ENCODE measurements at places on chromosomes 16 and 17.

GRCh38 chr17:76438906-76439305 lies 14.0 kb downstream of the UBE2O start:
- DNase-seq = no peak

DNA sequence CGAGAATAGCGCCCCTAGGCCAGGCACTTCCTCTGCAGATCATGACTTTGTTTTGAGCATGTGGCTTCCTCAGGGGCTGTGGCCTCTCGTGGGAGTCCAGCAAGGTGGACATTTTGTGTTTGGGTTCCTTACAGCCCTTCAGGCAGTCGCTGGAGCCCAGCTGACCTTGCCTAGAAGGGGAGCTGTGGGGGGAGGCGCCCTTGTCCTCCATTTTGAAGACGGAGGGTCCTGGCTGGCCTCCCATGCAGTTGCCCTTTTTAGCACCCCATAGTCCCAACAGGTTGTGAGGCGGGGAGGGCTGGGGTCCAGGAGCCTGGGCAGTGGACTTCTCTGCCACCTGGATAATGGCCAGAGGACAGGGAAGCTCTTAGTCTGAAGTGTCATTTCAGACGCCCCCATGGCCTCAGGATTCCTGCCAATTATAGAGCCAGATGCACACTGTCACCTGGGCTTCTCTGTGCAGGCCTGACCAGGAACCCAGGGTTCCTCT lies 1.4 kb downstream of the SOST start:
- DNase-seq = no peak

DNA sequence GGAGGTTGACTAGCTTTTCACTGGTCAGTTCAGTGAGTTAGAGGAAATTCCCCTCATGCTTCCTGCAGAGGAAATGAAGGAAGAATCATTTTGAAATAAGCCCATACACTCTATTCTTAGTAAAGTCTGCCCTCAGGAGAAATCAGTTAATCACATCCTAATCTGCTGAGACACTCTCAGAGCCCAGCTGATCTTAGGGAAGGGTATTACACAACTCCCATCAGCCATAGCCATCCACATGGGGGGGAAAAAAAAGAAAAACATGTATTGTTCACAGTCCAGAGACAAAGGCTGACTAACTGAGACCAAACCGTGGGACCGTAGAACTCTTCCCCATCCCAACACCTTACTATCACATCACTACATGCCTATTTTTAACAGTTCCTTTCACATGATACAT lies 722.3 kb downstream of the CDH8 start:
- DNase-seq = no peak

DNA sequence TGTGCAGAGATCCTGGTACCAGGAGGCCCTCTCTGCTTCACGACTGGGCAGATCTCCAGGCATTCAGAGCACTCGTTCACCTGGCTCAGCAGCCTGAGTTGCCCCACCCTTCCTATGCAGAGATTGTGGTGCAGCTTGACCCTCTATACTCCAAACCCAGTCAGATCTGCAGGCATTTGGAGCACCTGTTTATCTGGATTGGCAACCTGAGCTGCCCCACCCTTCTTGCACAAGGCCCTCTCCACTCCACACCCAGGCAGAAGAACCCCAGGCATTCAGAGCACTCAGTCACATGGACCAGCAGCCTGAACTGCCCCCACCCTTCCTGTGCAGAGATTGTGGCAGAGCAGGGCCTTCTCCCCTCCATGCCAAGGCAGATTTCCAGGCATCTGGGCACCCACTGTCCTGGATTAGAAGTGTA lies 88.4 kb upstream of the CDH5 start:
- DNase-seq = no peak

GRCh38 chr17:28885951-28886350 lies 11.6 kb downstream of the FLOT2 start:
- peak; percentile 64 for DNase-seq

- peak; percentile 95 for DNase-seq
Observed at GRCh38 chr16:57736419-57737351, 1.1 kb downstream of the KATNB1 start.

DNA sequence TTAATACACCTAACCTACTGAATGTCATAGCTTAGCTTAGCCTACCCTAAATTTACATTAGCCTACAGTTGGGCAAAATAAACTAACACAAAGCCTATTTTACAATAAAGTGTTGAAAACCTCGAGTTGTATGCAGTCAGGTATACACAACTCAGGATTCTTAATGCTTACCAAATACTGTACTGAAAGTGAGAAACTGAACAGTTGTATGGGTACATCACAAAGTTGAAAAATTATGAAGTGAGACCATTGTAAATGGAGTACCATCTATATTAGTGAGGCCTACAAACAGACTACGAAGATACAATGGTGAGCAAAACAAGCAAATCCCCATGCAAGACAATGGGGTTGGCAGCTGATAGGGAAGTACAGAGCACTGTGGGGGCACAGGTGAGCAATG lies 79.7 kb downstream of the VAT1L start:
- no peak for DNase-seq

- DNase-seq = no peak
Observed at GRCh38 chr16:88361775-88362174, 21.0 kb upstream of the ZNF469 start.

- DNase-seq = peak; percentile 62
Observed at GRCh38 chr17:7467498-7467897, 11.9 kb downstream of the ZBTB4 start.

DNA sequence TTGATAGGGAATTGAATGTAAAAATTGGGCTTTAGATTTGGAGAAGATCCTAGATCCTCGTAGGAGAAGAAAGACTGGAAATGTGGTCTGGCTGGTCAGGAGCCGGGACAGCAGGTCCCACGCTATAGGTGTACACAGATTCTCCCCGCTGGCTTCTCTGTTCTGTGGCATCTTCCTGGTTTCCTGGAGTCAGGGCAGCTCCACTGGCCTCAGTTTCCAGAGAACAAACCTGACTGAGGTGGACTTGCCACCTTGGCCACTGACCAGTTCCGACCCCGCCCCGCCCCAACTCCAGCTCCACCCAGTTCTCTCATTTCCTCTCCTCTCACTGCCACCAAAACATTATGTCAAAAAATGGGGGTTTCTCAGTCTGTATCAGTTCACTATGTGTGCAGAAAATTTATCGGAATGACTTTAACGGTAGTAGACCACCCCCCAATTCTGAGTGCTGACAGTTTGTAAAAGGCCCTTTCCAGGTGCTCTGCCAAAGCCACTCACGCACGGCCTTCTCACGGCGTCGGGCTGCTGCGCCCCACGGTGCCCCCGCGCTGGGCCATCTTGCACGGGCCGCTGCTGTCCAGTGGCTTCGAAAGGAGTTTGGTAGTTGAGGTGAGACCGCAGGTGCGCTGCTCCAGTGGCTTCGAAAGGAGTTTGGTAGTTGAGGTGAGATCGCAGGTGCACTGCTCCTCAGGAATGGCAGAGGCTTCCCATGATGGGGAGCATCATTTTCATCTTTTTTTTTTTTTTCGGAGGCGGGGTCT lies 161.4 kb upstream of the CHMP6 start:
- no peak for DNase-seq

DNA sequence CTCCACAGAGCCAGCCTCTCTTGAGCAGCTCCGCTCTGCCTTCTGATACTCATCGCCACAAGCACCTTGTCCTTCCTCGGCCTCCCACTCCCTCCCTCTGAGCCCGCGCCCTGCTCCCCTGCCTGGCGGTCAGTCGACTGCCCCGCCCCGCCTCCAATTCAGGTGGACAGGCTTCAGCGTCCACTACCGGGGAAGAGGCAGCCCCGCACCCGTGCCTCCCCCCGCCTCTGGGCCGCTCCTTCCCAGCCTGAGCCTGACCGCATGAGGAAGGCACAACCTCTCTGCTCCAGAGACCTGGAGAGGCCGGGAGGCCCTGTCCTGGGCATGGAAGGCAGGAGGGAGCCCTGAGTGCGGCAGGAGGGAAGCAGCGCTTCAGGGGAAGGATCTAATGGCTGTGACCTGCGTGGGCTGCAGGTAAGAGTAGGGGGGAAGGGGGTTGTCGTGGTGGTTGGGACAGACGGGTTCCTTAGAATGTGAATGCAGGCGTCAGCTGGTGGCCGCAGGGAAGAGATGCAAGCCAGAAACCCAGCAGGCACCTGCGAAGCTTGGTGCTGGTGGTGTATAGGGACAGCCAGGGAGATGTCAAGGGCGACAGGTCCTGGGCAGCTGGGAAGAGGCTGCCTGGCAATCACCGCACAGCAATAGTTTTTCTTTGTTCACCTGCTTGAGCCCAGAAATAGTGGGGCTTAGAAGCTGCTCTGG lies 3.0 kb upstream of the SLC6A4 start:
- no peak for DNase-seq

- DNase-seq = no peak
Observed at GRCh38 chr17:26818736-26819135, 475.2 kb upstream of the WSB1 start.

GRCh38 chr16:8924214-8924613 lies 39.5 kb downstream of the USP7 start:
- DNase-seq = peak; percentile 35

DNA sequence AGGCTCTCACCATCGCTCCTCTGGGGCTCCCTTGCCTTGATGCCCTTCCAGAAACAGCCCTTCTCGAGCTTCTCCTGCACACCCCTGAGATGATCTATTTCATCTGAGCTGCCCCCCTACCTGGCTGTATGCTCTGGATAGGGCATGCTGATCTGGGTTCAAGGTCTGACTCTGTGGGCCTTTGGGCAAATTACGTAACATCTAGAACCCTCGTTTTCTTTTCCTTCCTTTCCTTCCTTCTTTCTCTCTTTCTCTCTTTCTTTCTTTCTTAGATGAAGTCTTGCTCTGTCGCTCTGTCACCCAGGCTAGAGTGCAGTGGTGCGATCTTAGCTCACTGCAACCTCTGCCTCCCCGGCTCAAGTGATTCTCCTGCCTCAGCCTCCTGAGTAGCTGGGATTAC lies 20.3 kb downstream of the TNS4 start:
- no peak for DNase-seq

GRCh38 chr16:87075319-87075860 lies 241.8 kb downstream of the C16orf95 start:
- DNase-seq = no peak

GRCh38 chr17:51161541-51161940 lies 4.7 kb upstream of the NME2 start:
- DNase-seq = peak; percentile 62

DNA sequence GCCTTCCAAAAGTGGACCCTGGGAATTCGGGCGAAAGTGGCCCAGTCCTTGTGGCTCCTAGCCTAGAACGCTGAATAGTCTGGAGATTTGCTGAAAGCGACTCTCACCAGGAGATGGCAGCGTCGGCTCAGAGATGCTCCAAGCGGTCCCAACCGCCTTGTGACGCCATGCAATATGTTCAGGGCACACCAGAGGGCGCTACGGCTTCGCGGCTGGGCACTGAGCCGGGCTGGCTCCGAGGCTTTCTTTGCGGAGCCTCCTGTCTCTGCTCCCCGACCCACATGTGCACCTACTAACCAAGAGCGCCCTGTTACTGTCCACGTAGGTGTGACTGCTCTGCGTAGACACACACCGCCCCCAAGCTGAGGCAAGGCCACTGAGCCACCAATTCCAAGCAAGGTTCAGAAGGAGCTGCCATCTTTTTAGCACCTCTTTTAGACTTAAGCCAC lies 36.9 kb downstream of the SYCE1L start:
- DNase-seq = peak; percentile 89

- DNase-seq = peak; percentile 27
Observed at GRCh38 chr17:2837147-2837561, 40.9 kb downstream of the RAP1GAP2 start.

- DNase-seq = no peak
Observed at GRCh38 chr16:85384833-85385462, 228.2 kb upstream of the GSE1 start.

DNA sequence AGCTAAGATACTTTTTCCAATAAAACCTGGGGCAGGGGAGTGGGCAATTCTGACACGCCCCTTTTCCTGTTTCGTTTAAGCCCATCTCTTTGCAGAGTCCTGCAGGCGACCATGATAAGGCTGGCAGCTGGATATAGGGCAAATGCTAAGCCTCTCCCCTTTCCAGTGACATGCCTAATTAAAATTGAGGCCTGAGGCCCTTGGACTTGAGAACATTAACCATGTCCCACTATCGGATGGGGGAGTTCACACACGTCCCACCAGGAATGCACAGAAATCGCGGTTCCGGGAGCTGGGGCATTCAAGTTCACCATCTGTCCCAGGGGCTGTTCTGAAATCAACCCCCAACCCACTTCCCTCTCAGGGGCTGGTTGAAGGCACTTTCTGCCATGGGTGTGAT lies 109.2 kb upstream of the FOXF1 start:
- no peak for DNase-seq

GRCh38 chr16:54657058-54657708 lies 273.5 kb upstream of the IRX5 start:
- DNase-seq = peak; percentile 59

GRCh38 chr16:49749816-49750215 lies 106.1 kb downstream of the ZNF423 start:
- no peak for DNase-seq

DNA sequence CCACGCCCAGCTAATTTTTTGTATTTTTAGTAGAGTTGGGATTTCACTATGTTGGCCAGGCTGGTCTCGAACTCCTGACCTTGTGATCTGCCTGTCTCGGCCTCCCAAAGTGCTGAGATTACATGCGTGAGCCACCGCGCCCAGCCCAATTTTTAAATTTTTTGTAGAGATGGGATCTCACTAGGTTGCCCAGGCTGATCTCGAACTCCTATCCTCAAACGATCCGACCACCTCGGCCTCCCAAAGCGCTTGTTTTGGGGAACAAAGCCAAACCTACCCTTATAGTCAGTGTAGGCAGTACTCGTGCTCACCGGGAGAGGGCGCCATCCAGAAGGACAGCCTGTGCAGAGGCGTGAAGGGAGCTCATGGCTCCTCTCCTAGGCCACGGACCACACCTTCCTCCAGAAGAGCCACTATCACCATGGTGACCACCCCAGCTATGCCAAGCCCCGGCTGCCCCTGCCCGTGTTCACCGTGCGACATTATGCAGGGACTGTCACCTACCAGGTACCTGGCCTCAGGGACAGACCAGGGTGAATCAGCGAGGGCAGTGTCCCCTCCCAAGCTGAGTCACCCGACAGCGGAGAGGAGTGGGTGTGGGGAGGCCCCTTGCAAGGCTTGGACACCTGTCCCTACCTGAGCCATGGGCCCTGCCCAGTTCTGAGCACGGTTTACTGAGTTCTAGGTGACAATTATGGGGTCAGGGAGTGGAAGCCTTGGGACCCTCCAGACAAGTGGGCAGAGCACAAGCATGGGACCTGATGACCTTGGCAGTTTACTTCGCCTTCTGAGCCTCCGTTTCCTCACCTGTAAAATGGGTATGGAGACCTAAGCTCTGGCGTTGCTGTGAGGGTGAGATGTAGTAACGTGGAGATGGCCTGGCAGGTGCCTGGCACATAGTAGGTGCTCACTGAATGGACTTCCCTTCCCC lies 13.7 kb downstream of the MYO15B start:
- DNase-seq = no peak

GRCh38 chr16:77220427-77220826 lies 21.2 kb downstream of the SYCE1L start:
- DNase-seq = no peak
